GM23248 (cell line): ENCODE measurements at places on chromosomes 5 and 9. TPM values are rescaled to one million over a fixed set of nuclear protein-coding genes. Genes with fewer than 3 reads are reported as not detected.

GRCh38 chr5:79069488-79070349 lies at the start of the genes BHMT2 and DMGDH:
TSS of gene BHMT2 (plus strand) at chr5:79069767. CDS start at chr5:79069783, 16 bp downstream.
TSS of gene DMGDH (minus strand) at chr5:79069674. CDS start at chr5:79069620, 54 bp downstream.
- DNase-seq: peak; percentile 87

DNA sequence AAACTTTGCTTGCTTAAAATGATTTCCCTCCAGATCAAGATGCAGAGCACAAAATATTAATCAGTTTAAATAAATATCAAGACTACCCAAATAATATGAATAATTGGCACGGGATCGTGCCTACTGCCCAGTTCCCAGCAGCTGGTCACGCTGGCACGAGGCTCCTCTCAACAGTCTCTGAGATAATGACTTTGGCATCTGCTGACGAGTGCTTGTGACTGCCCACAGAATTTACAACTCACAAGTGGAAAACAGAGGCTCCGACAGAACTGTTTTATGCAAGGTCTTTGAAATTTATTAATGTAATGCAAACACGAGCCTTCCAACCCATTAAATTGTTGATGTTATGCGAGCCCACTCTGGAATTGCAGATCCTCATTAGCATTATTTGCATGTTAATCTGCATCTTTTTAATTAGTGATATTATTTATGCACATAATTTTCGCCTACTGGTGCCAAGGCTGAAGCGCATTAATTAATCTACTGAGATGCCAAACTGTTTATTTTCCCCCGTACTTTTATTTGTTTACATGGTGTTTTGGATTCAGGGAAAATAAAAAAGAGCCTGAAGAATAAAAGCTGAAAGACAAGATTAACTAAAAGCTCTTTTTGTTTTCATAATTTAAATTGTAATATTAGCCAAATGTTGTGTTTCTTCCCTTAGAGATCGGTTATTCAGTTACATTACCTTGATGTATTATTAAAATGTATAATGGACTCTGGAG lies 369.3 kb upstream of the IRX1 start:
- DNase-seq: peak; percentile 2

DNA sequence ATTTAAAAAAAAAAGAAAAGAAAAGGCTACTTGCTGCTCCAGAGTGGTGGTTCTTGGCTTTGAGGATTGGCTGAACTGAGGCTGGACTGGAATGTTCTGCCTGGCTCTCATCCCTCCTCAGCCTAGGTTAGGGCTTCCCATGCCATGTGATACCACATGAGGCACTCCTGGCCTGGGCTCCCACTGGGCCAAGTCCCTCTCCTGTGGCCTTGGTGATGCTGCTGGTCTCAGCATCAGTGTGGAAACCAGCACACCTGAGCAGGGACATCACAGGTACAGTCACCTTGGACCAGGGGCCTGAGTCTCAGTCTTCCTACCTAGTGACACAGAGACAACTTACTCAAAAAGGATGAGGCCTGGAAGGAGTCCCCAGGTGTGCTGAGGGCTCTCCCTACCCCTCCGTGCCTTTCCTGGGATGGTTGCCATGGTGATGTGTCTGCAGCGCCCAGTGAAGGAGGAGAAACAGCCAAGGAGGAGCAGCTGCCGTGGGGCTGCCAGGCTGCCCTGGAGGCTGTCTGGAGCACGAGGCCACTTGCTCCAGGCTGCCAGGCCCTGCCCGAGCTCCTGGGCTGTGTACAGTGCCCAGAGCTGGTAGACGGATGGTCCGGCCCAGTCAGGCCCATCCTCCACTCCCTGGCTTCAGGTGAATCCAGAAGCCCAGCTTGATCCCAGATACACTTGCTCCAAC lies 71.0 kb downstream of the WNK2 start:
- DNase-seq: no peak

DNA sequence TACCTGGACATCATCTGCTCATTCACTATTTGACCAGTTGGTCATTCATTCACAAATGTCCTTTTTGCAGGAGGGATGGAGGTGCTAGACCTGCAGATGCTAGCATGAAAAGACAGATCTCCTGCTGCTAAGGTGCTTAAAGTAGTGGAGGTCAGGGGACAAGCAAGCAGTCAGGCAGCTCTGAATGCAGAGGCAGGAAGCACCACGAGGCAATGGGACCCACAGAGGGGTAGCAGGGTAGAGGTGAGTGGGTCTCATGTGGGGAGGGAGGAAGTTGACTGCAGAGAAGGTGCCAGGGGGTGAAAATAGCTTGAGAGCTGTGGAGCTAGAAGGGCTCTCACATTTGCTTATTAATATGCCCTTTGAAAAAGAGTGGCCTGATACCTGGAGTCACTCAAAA lies 25.2 kb downstream of the FXN start:
- no peak for DNase-seq

GRCh38 chr5:91443023-91443422 lies 59.9 kb upstream of the ARRDC3 start:
- DNase-seq: peak; percentile 72

DNA sequence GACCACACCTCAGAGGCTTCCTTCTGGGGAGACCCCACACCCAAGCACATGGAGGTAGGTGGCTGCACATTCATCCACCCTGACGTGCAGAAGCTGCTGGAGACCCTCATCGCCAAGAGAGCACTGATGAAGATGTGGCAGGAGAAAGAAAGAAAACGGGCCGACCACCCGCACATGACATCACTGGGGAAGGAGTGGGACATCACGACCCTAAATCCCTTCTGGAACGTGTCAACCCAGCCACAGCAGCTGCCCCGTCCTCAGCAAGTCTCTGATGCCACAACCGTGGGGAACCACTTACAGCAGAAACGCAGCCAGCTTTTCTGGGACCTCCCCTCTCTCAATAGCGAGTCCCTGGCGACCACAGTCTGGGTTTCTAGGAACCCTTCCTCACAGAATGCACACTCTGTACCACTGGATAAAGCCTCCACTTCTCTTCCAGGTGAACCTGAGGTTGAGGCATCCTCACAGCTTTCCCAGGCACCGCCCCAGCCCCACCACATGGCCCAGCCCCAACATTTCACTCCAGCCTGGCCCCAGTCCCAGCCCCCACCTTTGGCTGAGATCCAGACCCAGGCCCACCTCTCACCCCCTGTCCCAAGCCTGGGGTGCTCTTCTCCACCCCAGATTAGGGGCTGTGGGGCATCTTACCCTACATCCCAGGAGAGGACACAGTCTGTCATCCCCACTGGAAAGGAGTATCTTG lies 3.0 kb downstream of the SPATA31E1 start:
- no peak for DNase-seq

DNA sequence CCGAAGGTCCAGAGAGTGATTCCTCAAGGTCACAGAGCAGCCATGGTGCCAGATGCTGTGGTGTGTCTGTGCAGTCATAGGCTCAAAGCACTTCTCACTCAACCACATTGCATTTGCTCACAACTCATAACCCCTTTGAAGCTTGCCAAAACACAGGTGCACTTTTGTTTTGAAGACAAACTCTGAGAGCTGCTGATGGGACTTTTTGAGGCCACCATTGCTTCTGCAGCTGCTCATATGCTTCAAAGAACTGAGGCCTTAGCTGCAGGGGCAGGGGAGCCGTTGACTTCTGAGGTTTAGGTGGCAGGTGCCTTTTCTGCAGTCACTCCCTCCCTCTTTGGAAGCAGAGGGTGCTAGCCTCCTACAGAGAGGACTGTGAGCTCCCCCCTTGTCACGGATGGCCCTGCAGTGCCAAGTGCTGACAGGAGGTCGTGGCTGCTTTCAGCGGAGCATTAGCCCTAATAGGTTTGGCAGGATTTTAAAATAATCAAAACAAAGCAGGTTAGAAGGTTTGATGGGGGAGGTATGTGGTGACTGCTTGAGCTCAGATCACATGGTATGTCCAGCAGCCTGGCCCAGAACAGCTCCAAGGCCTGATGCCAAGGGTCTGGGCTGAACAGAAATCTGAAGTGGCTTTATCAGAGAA lies 232.1 kb downstream of the MAN2A1 start:
- no peak for DNase-seq

DNA sequence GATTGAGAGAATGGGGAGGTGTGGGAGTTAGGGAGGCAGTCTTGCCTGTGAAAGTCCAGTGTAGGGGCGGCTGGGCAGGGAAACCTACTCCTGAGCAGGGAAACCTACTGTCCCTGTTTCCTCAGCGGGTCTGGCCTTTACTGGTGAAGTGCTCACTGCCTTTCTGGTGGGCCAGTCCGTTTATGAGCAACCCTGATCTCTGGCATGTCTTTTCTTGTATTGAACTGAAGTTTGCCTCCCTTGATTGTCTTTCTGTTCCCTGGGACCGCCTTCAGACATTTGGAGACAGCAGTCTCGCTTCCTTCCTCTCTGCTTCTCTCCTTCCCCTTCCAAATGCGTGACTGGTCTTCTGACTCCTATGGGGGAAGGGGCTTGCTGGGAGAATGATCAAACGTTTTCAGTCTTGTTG lies 2.9 kb downstream of the SNX18 start:
- peak; percentile 65 for DNase-seq

DNA sequence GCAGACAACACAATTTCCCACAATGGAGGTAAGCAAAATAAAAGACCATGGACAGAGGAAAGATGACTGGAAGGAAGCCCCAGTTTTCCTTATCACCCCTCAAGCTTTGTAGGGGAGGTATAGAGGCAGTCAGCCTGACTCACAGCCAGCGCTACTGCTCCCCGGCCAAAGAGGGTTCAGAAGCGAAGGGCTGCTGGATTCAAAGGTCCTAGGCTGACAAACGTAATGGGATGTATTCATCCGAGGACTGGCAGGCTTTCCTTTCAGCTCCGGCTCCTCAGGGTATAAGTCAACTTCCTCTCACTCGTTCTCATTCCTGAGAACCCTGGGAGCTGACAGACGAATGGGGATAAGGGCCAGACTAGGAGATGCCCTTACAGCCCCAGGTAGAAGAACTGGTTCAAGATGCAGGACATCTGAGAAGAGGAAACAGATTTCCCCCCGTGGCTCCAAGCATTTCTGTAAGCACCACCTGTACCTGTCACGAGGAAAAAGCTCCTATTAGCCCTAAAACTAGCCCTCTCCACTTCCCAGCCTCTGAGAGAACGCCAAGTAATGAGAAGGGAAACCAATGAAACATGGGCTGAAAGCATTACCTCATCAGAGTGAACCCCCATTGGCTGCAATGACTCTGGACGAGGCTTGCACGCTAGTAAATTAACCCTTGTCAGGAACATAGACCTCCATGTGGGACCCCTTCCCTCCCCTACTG lies 22.1 kb upstream of the FAM13B start:
- DNase-seq: no peak

DNA sequence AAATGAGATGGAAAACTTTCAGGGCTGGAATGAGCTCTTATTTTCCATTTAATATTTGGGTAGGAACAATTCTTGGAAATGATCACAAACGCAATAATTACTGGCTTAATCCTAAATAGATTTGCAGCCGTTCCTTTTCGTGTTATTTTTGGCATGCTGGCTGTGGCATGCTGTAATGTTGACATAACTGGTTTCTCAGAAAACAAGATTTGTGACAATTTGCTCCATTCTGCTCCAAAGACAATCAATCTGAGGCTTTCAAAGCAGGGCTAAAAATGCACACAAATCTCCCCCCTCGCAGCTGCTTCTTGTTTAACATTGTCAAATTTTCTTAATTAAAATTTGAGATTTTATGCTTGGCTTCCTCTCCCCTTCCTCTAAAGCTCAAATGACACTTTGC lies 151.2 kb downstream of the TTC39B start:
- DNase-seq: peak; percentile 22

DNA sequence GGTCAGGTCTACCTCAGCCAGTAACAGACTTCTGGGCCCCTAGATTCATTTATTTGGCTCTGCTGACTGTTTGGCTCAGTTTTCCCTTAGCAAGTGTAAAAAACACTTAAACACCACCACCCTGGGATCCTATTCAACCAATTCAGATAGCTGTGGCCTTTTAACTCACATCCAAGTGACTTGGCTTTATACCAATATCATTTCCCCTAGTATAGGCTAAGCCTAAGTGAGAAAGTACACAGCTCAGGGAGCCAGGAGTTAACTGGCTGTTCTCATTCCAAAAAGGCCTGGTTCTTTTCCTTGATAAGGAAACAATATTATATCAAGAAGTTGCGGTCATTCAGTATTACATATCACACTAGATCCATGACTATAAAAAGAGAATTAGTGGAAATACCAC lies 163.5 kb downstream of the ARL15 start:
- DNase-seq: no peak

GRCh38 chr9:131589124-131589711 lies 43.9 kb downstream of the PRRT1B start:
- DNase-seq: no peak

DNA sequence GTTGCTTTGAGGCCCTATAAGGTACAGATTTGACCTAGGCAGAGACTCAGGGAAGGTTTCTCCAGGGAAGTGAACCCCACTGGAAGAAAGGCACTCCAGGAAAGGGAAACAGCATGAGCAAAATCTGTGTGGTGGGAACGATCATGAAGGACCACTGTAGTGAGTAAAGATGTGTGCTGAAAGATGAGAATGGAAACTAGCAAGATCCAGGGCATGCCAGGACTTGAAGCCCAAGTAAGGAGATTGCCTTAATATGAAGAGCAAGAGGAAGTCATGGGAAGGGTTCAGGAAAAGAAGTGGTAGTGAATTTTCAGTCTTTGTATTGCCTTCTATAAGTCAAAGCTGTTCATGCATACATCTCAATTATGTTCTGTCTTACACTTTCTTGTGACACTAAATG lies 55.2 kb upstream of the SLIT3 start:
- no peak for DNase-seq

The FAM78A gene
- polyA plus RNA-seq: 0.23 and 0.29 TPM in 2 replicates

The PCDH12 gene
- polyA plus RNA-seq: 0.11 and 0.36 TPM in 2 replicates

The FOXD4 gene
- polyA plus RNA-seq: 0.09 and 0.15 TPM in 2 replicates

The DDX4 gene
- polyA plus RNA-seq: not detected in 2 replicates
